ENCODE measurements at places on chromosomes 5 and 9.

DNA sequence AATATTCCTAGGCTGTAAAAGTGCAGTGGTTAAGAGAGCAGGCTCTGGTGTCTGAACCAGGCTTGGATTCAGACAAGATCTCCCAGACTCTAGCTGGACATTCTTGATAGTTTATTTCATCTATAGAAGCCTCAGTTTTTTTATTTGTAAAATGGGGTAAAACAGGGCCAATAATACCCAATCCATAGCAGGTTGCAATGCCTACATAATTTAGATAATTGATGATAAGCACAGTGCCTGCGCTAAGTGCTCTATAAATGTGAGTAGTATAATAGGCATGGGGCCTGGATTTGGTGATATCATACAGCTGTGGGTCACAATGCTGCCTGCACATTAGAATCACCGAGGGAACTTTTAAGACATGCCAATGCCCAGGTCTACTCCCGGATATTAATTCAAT lies 603.5 kb downstream of the ISL1 start:
- no peak for DNase-seq

DNA sequence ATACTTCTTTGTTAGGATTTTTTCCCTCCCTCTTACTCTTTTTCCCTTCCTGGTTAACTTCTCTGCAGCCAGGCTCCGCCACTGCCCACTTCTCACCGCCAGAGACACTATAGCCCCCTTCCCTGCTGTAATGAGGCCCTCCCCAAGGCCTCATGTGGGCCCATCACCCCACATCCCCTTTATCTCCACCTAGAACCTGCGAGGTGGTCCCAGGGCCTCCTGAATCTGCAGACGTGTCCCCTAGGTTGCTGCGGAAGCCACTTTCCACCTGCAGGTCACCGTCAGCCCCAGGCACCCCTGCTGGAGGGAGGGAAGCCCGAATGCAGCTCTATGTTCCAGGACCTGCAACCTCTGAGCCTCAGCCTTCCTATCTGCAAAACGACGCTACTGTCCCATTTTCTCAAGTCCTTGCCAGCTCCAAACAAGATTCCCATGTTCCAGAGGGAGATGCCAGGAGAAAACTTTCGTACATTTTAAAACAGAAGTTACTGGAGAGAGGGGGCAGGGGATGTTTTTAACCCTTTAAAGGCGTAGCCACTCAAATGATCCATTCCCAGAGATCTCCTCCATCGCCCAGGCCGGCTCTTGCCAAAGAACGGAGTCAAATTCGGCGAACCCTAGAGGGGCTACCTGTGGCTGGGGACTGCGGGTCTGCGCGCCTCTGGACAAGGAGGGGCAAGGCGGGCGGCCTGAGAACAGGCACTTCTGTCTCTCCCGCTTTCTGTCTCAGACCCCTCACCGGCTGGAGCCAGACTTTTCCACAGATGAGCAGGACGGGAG lies 929 bp downstream of the SH3PXD2B start:
- no peak for DNase-seq

- DNase-seq = no peak
Observed at GRCh38 chr5:8961956-8962355, 583.9 kb downstream of the SEMA5A start.

- DNase-seq = no peak
Observed at GRCh38 chr5:642481-642880, 30.3 kb downstream of the CEP72 start.

- DNase-seq = no peak
Observed at GRCh38 chr5:169765176-169765996, 128.3 kb downstream of the DOCK2 start.

DNA sequence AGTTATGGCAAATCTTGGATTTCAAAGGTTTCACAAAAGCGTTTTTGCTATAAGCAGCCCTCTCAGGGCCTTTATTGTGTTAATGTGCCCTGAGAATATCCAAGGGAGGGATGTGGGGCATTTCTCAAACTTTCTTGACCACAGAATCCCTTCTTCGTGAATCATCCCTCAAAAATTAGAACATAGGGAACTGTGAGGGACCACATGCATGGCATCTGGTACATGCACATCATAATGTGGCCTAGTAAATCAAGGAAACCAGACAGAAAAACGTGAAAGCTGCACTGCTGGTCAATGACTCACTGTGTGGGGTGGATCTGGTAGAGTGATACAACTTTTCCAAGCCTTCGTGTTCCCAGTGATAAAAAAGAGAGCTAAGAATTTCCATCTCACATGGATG lies 22.4 kb downstream of the DDX31 start:
- DNase-seq = no peak

GRCh38 chr5:128870923-128871322 lies 94.4 kb upstream of the SLC27A6 start:
- no peak for DNase-seq

DNA sequence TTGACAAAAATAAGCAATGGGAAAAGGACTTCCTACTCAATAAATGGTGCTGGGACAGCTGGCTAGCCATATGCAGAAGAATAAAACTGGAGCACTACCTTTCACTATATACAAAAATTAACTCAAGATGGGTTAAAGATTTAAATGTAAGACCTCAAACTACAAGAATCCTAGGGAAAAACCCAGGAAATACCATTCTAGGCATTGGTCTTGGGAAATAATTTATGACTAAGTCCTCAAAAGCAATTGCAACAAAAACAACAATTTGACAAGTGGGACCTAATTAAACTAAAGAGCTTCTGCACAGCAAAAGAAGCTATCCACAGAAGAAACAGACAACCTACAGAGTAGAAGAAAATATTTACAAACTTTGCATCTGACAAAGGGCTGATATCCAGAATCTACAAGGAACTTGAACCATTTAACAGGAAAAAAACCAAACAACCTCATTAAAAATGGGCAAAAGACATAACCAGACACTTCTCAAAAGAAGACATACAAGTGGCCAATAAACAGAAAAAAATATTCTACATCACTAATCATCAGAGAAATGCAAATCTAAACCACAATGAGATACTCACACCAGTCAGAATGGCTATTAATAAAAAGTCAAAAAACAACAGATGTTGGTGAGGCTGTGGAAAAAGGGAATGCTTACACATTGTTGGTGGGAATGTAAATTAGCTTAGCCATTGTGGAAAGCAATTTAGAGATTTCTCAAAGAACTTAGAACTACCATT lies 75.2 kb upstream of the CPEB4 start:
- DNase-seq = no peak
